ENCODE measurements at places on chromosomes 7 and 10. TPM values are rescaled to one million over a fixed set of nuclear protein-coding genes. Genes with fewer than 3 reads are reported as not detected.

CEP55 gene
- total RNA-seq, result 96.4 TPM

LRRC18 gene
- total RNA-seq, result not detected

LIPM gene
- not detected for total RNA-seq

INA gene
- total RNA-seq, result 0.08 TPM

DNA sequence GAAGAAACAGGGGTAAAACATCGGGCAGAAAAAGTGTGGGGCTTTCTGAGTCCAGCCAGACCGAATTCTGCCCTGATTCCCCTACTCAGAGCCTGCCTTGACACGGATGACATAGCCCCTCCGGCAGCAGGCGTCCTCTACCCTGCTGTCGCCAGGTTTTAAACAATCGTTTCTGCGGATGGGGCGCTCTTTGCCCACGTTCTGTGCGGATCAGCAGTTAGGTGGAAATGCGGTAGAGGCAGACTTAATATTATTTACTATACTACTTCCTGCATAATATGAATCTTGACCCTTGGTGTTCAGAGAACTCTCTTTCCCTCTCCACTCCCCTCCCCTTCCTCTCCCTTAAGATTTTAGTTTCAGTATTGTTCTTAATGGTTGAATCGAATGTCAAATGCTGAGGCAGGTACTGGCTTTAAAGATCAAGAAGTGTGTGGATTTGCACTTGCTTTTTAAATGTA is 2.4 kb downstream of the GATA3 start:
- no peak for DNase-seq

DNA sequence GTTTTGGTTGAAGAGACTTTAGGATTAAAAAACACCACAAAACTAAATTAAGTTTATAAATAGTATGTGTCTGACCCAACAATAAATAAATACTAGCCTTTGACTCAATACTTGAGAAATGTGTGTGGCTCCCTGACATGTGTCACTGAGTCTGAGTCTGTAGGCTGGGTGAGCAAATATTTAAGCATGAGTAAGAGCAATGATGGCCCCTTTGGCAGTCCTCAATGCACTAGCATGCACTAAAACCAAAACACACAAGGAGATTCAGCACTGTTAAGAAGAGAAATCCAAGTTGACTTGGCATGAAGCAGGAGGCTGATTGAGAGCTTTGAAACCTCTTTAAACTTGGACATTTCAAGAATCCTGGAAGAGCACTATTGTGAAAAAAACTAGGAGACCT is 37.1 kb downstream of the CCDC71L start:
- peak; percentile 28 for DNase-seq

- DNase-seq, result no peak
Measured at GRCh38 chr10:125768219-125768855, 7.3 kb downstream of the MMP21 start.

- DNase-seq, result no peak
Measured at GRCh38 chr10:106582291-106582690, 582.2 kb downstream of the SORCS1 start.

DNA sequence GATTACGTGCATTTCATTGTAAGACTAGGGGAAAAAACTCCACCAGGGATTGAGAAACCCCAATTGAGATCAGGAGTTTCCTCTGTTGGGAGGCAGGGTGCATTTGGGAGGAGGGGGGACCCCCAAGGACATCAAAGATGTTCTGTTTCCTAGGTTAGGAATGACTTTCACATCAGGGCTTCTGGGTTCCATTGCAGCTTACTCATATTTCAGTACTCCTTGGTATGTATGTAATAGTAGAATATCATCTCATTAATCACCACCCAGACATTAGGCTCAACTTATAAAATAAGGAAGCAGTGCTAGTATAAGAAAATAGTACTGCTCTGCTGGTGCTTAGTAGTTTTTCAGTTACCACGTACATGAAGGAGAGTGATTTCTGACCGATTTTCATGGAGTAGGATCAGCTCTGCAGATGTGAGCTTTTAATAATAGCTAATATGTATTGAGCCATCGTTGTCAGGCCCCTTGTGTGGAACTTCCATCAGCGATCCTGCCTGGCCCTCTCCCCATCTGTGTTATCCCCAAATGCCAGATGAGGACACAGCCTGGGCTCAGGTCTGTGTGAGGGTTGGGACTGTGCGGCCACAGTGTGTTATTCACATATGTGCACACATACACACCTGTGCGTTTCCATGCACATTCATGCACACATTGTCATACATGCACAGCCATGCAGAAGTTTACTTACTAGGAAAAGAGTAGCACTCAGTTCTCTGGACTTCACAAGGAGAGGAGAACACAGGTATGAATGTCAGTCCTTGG is 23.5 kb downstream of the UPP1 start:
- DNase-seq, result no peak

GRCh38 chr10:131571865-131572264 is 260.3 kb upstream of the TCERG1L start:
- no peak for DNase-seq

- no peak for DNase-seq
Measured at GRCh38 chr10:132520177-132520811, 17.3 kb upstream of the INPP5A start.

Measured in Panc1 (cell line).